ENCODE measurements at places on chromosomes 3 and 15.

DNA sequence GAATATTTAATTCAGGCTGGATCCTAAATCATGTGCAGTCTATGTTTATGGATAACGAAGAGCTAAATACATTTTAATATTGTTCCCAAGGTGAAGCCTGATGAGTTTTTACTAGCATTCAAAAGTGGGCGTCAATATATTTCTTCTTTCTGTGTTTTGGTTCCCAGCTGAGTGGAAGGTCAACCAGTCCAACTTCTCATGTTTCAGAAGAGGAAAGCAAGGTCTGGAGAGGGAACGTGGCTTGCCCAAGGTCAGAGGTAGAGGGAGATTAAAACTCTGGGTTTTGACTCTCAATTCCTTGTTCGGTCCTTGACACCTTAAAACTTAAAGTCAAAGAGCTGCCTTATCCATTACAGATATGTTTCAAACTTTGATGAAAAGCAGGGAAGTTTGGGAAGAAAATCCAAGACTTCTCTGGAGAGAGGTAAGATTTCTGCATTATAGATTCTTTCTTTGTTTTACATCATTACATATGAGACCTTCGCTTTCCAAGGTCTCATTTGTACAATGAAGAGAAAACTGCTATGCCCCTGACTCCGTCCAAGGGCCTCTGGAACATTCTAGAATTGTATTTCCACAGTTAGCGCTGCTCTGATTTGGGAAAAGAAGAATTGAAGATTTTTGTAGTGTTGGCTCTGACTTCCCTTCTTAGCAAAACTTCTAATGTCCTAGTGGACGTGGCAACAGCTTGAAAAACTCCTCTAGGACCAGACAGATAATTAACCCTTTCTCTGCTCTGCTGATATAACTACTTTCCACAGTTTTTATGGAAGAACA is 57.7 kb upstream of the HES1 start:
- DNase-seq = no peak

DNA sequence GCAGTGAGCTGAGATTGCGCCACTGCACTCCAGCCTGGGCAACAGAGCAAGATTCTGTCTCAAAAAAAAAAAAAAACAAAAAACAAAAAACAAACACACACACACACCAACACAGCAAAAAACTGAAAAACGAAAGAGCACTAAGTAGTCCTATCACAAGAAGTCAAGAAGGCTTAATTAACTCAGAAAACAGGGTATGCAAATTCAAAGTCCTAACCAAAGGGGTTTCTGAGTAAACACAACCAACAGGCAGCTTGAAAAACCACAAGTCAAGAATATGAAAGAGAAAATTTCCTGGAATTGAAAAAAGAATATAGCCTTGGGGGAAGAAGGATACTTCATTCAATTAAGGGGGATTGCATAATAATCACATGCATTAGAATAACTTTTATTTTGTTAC is 37.7 kb upstream of the PARP14 start:
- no peak for DNase-seq

- DNase-seq = peak; percentile 69
Observed at GRCh38 chr3:69120879-69121464, 1.4 kb downstream of the LMOD3 start.

DNA sequence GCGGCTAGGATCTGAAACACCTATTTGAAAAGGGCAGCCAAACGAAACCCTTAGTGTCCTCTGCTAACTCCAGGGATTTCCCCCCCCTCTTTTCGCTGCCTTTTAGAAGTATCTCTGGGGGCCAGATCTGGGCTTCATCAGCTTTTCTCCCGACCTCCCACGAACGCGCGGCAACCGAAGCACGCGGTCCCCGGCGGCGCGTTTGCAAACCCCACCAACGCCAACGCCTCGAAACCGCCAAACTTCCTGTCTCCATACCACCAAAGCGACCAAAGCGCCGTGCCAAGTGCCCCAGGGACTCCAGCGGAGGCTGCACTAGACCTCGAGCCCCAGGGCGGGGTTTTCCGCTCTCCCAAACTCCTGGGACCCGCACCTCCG is 155.8 kb upstream of the FRMD4B start:
- DNase-seq = peak; percentile 38

- DNase-seq = no peak
Observed at GRCh38 chr3:29601861-29602585, 321.2 kb downstream of the RBMS3 start.

Measured in NCI-H2081 (cell line).